Colonic mucosa (tissue), 4 donors: ENCODE measurements at places on chromosomes 1 and 21. TPM values are rescaled to one million over a fixed set of nuclear protein-coding genes. Genes with fewer than 3 reads are reported as not detected.

DNA sequence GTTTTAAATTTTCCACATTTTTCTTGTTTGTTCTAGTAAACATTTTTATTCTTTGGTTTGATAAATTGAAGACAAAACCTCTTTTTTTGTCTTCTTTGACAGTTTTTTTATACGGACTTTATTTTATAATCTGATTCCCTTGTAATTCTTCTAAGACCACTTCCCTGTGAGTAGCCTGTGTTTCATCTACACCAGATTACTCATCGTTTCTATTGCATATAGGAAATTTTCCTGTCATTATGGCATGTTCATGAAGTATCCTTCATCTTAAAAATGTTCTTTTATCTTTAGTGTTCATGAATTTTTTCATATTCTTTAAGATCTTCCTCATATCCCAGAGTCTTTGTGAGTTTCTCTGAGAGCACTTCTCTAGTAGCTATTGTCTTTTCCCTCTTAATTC lies 109.8 kb downstream of the USP25 start:
- no peak overlapping the region for H3K27ac ChIP-seq
- no peak overlapping the region for H3K4me3 ChIP-seq
- no peaks in the 10 kb centered on the region for H3K4me1 ChIP-seq

DNA sequence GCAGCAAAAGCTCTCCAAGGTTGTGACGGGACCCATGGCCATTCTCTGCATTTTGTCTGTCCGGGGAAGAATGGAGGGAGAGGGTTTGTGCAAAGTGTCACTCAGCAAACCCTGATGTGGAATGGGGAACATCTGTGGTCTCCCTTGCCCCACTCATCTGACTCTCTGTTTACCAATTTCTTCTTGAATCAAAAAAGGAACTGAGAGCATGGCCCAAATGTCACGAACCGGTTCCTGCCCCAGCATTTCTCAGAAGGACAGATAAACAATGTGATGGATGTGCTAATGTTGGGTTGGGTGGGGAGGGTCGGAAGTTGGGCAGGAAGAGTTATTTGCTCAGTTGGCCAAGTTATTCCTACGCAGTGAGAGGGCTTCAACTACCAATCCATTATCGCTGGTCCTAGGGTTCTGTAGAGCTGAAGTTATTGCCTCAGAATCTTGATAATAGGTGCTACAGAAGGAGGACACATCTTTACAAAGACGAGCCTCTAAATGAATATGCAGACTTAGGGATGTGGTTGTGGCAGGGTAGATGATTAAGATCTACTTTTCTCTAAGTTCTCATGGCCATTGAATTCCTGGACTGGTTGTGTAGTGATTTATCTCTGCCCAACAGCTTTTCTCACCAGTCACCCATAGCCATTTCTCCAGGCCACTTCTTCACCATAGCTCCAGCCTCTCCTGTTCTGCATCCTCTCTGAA lies 9.6 kb upstream of the DUSP12 start:
- H3K36me3 ChIP-seq: no peaks in the 10 kb centered on the region
- no peaks in the 10 kb centered on the region for H3K27me3 ChIP-seq
- H3K27ac ChIP-seq: peak overlapping the region; percentile 24
- DNase-seq: no peak
- no peak overlapping the region for H3K4me3 ChIP-seq

DNA sequence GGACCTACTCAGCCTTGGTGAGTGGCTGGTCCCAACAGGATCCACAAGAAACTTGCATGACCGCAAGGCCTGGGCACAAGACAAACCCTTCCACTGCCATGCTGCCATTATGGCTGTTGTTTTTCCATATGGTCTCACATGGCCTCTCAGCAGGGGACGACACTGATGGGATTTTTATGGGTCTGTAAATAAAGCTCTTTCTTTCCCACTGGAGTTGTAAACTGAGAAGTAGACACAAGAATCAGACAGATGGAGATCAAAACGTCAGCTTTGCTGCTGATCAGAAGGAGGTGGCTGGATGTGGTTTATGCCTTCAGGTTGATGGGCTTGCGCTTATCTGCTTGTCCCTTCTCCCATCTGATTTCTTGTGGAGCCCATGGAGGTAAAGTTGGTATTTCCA lies 138.1 kb upstream of the KCNJ6 start:
- no peaks in the 10 kb centered on the region for H3K36me3 ChIP-seq
- H3K4me3 ChIP-seq: no peak overlapping the region
- no peak overlapping the region for H3K27ac ChIP-seq
- no peaks in the 10 kb centered on the region for H3K4me1 ChIP-seq
- DNase-seq: no peak
- no peaks in the 10 kb centered on the region for H3K27me3 ChIP-seq

DNA sequence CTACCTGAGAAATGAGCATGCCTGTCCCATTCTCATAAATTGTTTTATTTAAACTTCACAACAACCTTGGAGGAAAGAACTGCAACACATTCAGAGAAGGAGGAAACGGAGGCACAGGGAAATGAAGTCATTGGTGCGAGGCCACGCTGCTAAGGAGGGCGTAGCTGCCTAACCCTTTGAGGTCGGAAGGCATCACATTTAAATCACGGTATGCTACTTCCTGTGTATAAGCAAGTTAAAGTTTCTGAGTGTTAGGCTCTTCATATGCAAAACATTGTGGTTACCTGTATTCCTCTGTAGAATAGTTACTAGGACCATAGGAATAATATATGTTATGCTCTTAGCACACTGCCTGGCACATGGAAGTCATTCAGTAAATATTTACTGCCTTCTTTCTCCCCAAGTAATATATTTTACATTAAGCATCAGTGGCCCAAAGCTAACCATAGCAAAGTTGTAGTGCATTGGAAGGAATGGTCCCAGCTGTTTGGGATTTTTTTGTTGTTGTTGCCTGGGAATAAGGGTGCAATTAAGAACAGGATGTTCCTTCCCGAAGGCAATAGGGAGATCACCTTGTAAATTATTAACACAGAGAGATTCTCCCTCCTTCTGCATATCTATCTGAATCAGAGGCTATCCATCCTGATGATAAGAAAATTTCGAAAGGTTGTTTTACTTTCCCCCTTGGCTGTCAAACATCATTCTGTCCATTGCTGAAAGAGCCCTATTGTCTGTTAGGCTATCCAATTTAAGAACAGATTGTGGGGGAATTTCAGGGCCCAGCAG lies 192.2 kb upstream of the C8B start:
- no peak for DNase-seq
- H3K27ac ChIP-seq: no peak overlapping the region
- H3K4me3 ChIP-seq: no peak overlapping the region

DNA sequence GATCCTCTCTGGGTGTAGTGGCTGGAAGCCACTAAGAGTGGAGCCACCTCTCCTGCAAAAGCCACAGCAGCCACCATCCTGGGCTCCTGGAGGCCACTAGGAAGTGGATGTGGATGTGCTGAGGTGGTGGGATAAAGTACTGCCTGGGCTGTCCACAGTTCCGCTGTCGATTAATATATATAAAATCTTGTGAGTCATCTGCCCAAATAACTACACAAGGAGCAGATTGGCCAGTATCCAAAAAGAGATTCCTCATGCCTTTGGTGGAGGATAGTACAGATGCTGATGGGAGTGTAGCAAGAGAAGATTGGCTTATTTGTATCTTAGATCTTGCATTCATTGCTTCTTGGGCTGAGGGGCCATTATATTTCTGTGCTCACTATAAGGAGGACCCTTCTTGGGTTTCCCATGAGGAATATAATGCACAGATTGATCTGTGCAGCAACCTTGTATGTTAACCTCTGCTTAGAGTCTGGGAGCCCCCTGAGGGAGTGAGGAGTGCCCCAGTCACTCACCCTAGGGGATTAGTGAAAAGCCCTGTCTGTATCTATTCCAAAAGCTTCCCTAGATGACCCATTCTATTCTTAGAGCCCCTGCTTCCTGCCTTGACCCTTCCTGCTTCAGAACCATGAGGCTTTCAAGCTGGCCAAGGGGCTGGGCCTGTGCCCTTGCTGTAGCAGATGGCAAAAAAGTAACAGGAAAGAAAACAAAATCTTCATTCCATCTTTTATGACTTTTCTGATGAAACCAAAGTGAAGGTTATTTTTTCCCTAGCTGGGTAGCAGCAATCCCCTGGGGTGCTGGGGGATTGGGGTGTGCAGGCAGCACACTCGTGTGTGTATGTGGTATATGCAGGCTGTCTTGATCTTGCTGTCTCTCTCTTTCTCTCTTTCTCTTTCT lies 31.7 kb downstream of the RCSD1 start:
- peak overlapping the region; percentile 49 for H3K27ac ChIP-seq
- no peaks in the 10 kb centered on the region for H3K27me3 ChIP-seq

GRCh38 chr1:220511179-220511578 lies 16.8 kb upstream of the MARK1 start:
- no peaks in the 10 kb centered on the region for H3K27me3 ChIP-seq
- DNase-seq: no peak
- no peak overlapping the region for H3K4me3 ChIP-seq
- no peaks in the 10 kb centered on the region for H3K36me3 ChIP-seq
- no peak overlapping the region for H3K27ac ChIP-seq

The NEXN gene
- total RNA-seq: 10.9 TPM

The C8A gene
- not detected for total RNA-seq
